ENCODE measurements at places on chromosomes 11 and 22.

DNA sequence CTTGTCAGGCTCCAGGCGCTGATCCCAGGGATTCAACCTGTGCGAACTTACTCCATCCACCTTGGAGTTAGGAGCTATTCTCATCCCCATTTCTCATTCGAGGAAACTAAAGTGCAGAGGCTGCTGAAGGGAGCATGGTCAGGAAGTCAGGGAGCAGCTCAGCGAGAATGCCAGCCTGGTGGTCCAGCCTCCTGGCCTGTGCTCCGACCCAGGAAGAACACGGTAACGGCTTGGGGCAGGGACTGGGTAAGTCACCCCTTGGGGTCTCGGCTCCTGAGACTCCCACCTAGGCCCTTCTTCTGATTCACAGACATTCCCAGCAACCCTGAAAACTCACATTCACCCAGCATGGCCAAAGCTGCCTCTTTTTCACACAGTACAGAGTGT, 132.8 kb downstream of the CRYBB2 start:
- DNase-seq: no peak

DNA sequence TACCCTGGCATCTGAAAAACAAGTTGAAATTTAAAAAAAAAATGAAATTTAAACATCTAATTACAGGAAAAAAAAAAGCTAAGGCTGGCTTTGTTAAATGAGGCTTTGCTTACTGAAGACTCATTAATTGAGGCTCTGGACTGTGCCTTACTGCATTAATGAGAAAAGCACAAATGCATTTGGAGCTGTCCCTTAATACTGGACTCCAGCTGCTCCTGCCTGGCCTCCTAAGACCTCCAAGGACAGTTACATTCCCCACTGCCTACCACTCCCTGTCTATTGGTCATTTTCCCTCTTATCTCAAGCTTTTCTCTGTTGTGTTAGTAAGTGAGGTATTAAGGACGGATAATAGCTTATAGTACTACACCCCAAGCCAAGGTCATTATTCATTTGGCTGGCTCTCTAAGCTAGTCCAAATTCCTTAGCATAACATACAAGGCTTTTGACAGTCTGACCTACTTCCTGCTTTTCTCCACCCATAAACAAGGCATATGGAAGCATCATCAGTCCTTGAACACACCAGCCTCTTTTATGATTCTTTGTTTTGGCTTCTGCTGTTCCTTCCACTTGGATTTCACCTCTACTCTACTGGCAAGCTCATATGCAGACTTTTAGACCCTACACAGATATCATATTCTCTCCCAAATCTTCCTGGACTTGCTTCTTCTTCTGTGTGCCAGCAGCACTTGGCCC, 62.5 kb downstream of the USP35 start:
- DNase-seq: no peak

DNA sequence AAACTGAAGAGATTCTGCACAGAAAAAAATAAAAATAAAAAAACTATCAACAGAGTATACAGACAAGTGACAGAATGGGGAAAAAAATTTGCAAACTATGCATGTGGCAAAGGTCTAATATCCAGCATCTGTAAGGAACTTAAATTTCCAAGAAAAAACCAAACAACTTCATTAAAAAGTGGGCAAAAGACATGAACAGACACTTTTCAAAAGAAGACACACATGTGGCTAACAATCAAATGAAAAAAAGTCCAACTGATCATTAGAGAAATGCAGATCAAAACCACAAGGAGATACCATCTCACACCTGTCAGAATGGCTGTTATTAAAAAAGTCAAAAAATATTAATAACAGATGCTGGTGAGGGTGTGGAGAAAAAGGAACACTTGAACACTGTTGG, 64.3 kb downstream of the APIP start:
- DNase-seq: no peak

DNA sequence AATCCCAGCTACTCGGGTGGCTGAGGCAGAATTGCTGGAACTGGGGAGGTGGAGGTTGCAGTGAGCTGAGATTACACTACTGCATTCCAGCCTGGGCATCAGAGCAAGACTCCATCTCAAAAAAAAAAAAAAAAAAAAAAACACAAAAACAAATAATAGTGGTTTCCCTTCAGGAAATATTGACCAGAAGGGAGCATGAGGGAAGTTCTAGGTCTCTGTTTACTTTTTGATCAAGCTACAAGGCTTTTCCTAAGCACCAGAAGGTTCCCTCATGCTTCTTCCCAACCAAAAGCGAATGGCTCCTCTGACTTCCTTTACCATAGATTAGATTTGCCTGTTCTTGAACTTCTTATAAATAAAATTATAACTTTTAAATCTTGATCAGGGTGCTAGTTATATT, 18.3 kb downstream of the MYO18B start:
- DNase-seq: no peak

- DNase-seq: no peak
These were observed 120.1 kb upstream of the OR9Q1 start for GRCh38 chr11:57903441-57904123.

- DNase-seq: no peak
These were observed 73.5 kb upstream of the WNT7B start for GRCh38 chr22:46050451-46050845.

DNA sequence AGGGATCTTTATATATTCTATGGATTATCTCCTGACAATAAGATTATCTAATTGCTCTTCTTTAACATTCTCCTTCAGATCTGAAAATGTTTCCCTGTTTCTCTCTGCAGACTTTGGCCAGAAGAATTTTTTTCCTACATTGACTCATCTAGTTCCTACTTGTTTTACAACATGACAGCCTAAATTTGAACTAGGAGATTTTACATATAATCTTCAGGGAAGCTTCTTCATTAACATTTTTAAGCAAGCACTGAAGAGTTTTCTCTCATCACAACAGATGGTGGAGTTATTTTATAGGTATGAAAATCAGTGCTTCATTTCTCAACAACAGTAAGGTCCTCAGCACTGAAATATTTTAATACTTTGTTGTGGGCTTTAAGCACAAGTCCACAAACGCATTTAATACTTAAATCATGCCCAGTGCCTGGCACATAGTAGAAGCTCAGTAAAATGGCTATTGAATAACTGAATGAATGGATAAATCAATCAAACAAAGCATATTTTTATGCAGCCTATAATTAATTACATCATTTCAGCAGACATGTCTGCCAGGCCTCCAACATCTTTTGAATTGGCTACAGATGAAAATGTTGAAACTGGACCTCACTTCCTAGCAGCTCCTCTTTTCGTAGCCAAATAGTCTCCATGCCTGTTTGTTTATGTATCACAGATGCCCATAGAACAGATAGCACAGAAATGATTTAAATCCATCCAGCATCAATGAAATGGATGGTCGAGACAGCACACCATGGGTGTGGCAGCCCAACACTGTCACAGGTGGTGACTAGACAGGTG, 117.3 kb upstream of the POU2AF2 start:
- DNase-seq: no peak

DNA sequence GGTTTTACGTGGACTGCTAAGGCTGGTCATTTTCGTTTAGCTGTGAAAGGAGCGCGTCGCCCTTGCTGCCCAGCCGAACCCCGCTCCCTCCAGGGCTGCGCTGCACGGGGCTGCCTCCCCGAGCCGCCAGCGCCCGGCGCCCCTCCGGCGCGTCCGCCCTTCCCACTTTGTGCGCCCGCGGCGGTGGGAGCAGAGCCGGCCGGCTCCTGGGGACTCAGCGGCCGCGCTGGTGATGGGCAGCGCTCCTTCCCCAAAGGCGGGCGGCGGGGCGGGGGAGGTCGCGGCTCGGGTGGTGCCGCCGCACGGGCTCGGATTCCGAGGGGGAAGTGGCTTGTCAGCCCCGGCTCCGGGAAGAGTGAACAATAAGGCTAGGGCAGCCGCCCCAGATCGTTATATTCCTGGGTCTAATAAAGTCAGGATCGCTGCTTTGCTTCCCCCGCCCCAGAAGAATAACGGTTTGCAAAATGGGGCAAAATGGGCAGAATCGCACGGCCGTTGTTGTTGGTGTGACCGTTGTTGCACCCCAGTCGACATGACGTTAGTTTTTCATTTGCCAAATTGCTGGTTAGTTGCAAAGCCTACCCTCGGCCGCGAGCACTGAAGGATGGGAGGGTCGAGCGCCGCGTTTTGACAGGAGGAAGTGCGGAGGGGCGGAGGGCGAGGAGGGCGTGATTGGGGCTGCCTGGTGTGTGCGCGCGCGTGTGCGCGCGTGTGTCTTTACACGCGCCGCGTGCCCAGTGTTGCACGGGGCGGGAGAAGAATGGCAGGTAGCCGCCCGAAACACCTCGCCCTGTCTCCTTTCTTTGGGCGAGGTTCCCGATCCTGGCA, 745 bp downstream of the NCAM1 start:
- DNase-seq: no peak

- no peak for DNase-seq
These were observed 136.7 kb upstream of the TTC12 start for GRCh38 chr11:113177671-113178070.

DNA sequence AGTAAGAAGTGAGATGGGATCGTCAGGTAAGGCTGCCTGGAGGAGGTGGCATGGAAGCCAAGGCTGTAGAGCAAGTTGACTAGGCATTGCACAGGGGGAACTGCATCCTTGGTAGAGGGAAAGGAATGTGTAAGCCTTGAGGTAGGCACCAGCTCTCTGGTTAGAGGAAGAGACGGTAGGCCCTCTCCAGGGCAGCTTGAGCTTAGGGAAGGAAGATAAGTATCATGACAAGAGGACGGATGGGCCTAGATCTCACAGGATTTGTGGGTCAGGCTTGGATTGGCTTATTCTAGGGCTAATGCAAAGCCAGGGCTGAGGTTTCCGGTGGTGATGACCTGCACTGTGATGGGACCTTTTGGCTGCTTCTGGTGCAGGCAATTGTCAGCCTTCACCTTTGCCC, 1035.8 kb downstream of the TBC1D22A start:
- no peak for DNase-seq

DNA sequence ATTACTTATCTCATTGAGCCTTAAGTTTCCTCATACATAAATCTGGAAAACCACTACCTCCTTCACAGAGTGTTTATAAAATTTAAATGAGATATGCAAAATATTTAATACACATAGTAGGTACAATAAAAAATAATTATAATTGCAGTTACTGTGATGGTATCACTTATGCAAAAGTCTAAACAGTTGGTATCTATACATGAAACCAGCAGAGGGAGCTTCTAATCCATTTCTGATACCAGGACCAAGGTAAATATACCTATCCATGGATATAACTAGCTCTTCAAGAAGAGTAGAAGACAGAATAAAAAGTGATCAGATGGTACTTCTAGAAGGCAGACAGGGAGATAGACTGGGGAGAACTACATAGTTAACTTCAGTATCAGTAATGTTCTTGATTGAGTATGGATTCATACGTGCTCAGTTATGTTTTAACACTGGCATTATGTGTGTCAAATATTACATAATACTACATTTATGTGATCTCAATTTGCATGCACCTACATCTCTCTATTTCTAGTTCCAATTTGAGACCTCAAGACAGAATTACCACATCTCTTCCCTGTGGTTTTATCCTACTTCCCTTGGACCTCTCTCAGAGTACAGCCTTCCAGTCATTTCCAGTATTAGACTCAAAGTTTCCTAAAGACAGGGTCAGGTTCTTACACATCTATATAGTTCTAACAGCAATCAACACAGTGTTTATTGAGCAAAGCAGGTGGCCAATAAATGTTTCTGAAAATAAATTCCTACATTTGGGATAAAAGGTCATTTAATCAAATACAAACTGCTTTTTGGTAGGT, 13.7 kb upstream of the TSG101 start:
- DNase-seq: no peak

- DNase-seq: no peak
These were observed 160.8 kb upstream of the NECTIN1 start for GRCh38 chr11:119889728-119890280.

DNA sequence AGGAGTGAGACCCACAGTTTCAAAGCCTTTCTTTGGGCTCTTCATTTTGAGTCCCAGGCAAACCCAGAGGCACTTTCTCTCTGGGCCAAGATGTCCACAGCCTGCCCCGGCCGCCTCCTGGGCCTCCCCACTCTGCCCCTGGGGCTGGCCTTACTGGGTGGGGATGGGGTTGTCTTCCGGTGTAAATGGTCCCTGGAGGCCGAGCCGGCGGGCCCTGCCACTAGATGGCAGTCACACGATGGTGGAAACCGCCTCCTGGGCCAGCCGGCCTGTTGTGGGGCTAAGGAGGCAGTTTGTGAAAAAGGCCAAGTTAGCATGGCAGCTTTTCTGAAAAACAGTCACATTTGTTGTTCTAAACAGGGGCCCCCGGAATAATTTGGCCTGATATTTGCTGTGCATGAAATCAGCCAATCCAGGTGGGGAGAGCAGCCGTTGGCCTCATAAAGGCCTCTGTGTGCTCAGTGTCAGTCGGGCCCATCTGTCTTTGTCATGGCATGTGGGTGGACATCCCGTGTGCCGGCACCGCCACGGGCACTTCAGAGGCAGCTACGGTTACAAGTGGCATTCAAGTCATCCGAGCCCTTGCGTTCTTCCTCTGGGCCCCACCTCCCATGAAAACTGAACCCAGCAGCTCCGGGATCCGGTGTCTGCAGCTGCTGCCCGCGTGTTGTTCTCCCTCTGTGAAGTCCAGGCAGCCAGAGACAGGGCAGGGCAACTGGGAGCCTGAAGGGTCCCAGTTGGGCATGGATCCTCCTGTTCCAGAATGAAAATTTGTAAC, 6.5 kb downstream of the MRPL23 start:
- DNase-seq: no peak

DNA sequence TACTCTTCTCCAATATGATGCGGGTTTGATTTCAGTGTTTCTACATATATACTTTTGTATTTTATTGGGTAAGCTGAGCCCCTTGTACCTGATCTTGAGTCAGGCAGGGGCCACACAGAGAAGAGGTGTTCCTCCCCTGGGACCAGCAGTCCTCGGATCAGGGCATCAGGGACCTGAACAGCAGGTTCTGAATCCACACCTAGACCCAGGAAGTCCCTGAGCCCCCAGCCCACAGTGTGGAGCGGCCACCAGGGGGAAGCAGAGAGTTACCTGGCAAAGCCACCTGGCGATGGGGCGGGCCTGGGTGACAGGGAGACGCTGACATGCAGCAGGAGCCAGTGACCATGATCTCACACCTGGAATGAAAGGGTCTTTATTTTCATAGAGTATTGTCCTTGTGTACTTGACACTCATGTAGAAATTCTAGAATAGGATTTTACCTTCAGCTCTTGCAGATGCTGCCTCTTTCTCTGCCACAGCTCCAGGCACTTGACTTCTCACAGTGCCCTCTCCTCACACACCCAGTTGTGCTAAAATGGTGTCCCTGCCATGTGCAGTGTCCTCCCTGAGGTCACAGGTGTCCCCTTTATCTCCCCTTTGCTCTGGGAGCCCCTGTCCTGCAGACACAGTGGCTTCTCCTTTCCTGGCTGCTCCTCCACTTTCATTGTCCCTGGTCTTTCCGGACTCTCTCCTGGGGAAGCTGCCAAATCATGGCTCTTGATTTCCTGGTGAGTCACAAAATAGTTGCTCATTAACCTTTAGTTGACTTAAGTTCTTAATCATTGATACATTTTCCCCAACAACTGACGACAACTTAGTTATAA, 48.5 kb downstream of the GGTLC2 start:
- no peak for DNase-seq

DNA sequence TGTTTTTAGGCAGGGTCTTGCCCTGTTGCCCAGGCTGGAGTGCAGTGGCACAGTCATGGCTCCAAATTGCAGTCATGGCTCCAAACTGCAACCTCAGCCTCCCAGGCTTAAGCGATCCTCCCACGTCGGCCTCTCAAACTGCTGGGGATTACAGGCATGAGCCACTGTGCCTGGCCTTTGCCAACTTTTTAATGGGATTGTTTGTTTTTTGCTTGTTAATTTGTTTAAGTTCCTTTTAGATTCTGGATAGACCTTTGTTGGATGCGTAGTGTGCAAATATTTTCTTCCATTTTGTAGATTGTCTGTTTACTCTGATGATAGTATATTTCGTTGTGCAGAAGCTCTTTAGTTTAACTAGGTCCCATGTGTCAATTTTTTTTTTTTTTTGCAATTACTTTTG, 10.0 kb upstream of the SCGB1D1 start:
- DNase-seq: no peak

- no peak for DNase-seq
These were observed 31.4 kb downstream of the LRFN4 start for GRCh38 chr11:66888282-66888681.
